ENCODE measurements at places on chromosomes 16 and 17. TPM values are rescaled to one million over a fixed set of nuclear protein-coding genes. Genes with fewer than 3 reads are reported as not detected.

DNA sequence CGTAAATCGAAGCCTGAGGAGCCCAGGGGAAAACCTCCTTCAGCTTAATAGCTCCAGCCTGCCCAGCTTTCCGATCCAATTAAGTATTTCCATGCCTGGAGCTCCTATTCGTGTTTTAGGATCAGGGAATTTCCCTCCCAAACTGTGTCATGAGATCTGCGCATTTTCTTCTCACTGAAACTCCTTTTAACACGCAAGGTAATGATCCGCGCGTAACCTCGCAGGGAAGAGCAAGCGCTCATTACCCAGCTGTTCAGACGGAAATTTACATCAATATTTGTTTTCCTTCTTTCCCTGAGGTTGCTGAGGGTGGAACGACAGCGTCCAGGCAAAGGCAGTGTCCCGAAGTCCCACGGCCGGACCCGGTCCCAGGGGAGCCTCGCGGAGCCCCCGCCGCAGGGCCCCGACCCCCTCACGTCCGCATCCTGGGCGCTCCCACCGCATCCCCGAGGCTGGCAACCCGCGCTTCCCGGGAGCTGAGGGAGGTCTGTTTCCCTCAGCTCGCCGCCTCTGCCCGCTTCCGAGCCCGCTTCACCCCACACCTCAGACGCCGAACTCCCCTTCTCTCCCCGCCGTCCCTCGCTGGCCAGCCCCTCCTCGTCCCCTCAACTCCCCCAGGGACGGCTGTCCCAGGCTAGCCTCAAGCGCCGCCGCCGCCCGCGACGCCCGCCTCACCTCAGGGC is 415 bp downstream of the ABCA5 start:
- peak overlapping the region; percentile 59 for H3K4me3 ChIP-seq
- H3K27me3 ChIP-seq, result no peaks in the 10 kb centered on the region
- DNase-seq, result no peak

The JMJD8 gene
- 121 TPM for total RNA-seq

DNA sequence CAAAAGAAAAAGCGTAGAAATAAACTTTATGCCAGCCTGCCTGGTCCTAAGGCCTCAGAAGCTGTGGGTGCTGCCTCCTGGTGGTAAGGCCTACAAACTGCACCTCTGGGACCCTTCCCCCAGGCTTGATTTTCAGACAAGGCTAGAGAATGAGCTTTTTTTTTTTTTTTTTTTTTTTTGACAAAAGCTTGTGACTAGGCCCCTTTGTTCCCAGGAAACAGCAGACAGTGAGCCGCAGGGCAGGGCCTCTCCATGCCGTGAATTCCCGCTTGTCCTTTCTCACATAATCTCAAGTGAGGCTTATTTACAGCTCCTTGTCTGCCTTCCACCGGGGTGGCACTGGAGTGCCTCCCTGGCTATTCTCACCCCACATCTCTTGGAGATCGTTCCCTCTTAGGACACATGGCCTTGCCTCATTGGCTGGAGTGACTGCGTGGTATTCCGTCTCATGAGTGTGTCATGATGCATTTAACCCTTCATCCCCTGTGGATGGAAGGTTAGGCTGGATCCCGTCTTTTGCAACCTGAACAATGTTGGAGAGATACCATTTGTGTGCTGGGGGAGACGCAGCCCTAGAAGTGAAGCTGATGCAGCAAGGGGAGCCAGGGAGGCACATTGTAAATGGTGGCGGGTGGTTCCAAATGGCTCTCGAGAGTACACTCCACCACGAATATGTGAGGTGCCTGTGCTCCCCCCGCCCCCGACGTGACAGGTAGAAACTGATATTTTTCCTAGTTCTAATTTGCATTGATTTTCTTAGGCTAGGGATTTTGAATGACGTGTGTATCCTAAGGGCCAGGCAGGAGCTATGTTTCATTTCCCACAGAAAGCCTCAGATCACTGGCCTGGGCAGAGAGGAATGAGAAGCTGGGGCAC is 49.6 kb downstream of the USP22 start:
- peaks cover 9% of the 10 kb centered on the region for H3K4me1 ChIP-seq
- H3K27me3 ChIP-seq, result no peaks in the 10 kb centered on the region
- no peak overlapping the region for H3K4me3 ChIP-seq
- H3K27ac ChIP-seq, result no peak overlapping the region

DNA sequence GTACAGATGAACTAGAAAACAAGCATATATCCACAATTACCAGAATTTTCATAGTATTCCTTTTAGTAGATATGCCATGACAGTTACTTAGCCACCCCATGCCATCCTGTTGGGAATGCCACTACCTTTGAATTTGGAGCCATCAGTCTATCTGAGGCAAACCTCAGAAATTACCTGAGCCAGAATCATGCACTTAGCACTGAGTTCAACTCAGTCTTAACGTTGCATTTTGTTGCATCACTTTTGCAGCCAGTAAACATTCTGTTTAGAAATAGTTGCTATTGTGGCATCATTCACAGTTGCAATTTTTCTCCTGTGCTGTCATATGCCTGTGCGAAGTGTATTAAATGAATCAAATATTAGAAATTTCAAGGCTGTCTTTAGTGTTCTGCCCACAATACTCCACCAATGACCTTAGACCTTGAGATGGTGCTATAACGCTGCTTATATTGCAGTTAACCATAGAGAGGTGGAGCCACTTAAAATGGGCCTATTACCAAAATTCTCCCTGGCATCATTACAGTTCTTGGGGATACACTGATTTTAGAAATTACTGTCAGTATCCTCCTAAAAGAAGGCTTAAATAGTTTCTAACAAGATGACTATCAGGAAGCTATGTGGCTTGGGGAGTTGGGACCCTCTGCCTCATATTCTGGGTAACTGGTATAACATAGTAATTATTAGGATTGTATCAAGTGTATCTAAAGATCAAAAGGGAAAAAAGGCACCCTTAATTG is 11.1 kb downstream of the PTRH2 start:
- H3K4me1 ChIP-seq, result no peaks in the 10 kb centered on the region
- no peak for DNase-seq
- H3K36me3 ChIP-seq, result peaks cover 81% of the 10 kb centered on the region
- no peak overlapping the region for H3K27ac ChIP-seq
- no peak overlapping the region for H3K4me3 ChIP-seq
- H3K27me3 ChIP-seq, result no peaks in the 10 kb centered on the region

DNA sequence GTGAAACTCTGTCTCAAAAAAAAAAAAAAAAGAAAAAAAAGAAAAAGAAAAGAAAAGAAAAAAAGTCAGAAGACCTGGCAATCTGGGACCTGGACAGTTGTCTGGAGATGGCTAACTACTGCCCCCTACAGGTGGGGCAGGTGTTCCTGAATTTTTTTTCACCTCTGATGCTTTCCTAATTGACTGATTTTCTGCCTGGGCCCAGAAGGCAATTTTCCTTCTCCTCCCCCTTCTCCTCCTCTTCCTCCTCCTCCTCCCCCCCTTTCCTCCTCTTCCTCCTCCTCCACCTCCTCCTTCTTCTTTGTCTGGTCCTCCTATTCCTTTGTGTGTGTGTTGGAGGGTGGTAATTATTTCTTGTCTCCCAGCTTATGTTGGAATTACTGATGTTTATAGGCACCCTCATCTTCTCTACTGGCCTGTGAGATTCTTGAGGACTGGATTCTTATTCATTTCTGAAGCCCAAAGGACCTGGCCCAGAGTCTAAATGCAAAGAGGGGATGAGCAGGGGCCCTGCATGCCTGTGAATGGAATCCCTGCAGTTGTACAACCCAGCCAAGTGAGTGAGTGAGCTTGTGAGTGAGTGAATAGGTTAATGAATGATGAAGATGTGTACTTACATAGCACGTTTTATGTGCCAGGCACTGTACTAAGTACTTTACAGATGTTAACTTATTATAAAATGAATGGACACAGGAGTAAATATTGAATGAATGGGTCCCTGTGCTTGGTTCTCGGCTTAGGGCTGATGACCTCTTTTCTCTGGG is 26.9 kb downstream of the IRX5 start:
- DNase-seq, result peak; percentile 39
- no peaks in the 10 kb centered on the region for H3K36me3 ChIP-seq
- H3K4me1 ChIP-seq, result no peaks in the 10 kb centered on the region
- H3K27me3 ChIP-seq, result no peaks in the 10 kb centered on the region
- H3K4me3 ChIP-seq, result no peak overlapping the region

GRCh38 chr16:78822509-78822908 is 723.1 kb downstream of the WWOX start:
- no peak overlapping the region for H3K27ac ChIP-seq
- DNase-seq, result no peak
- no peaks in the 10 kb centered on the region for H3K4me1 ChIP-seq
- no peak overlapping the region for H3K4me3 ChIP-seq
- no peaks in the 10 kb centered on the region for H3K27me3 ChIP-seq

The CLEC19A gene
- not detected for total RNA-seq

DNA sequence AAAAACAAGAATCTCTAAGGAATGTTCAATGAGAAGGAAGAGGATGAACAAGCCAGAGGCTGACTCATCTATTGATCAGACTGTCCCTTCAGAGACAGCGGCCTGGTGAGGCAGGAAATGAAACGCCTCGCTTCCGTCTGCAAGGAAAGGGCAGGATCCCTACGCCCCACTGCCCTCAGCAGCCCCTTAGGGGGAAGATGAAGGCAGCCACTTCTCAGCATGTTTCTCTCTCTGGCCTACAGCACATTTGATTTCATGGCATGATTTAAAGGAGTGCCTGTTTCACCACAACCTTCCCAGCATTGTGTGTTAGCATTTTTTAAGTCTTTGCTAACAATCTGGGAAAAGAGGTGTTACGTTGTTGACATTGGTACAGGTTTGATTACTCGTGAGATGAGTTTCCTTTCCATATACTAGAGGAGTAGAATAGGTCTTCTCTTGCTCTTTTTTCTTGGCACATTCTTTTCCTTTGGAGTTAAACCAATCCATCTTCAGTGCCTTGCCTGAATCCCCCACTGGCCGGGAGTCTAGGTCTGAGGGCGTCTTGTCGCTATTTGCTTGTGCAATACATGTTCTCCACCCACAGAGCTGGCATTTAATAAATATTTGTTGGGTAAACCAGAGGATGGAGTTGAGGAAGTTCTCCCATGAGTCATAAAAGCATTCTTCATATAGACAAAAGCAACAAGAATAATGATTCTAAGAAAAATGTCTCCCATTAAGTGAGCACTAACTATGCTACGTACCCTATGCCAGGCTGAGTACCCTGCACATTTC is 47.4 kb downstream of the RBFOX3 start:
- peaks cover 6% of the 10 kb centered on the region for H3K27me3 ChIP-seq
- H3K36me3 ChIP-seq, result no peaks in the 10 kb centered on the region
- peak overlapping the region; percentile 16 for H3K4me3 ChIP-seq

- no peak overlapping the region for H3K27ac ChIP-seq
- H3K4me3 ChIP-seq, result no peak overlapping the region
- H3K27me3 ChIP-seq, result no peaks in the 10 kb centered on the region
- H3K4me1 ChIP-seq, result peaks cover 13% of the 10 kb centered on the region
- no peak for DNase-seq
Observed at GRCh38 chr16:68093816-68094613, 8.8 kb downstream of the NFATC3 start.

The KRT40 gene
- total RNA-seq, result not detected

The TBC1D3G gene
- total RNA-seq, result not detected

- no peak overlapping the region for H3K27ac ChIP-seq
- H3K4me1 ChIP-seq, result peaks cover 2% of the 10 kb centered on the region
- no peaks in the 10 kb centered on the region for H3K36me3 ChIP-seq
Observed at GRCh38 chr17:39963829-39964228, 1.0 kb downstream of the GSDMA start.

DNA sequence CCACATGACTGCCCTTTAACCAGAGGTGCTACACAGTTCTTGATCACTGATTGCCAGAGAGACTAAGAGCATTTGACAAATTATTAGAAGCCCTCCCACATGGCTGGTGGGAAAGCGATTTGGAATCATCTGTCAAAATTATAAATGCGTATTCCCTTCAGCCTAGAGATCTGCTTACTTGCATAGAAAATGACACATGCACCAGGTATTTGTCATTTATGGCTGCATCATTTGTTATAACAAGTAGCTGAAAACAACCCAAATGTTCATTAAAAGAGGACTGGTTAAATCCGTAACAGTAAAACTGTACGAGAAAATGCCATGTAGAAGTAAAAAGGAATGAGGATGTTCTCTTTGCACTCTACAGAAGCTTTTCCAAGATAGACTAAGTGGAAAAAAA is 21.4 kb downstream of the BCO1 start:
- H3K4me1 ChIP-seq, result 0 out of 2 replicates have a peak, but pooled peaks cover 4% of the 10 kb centered on the region
- no peaks in the 10 kb centered on the region for H3K36me3 ChIP-seq
- H3K27ac ChIP-seq, result no peak overlapping the region
- H3K27me3 ChIP-seq, result no peaks in the 10 kb centered on the region

The SPATA32 gene
- 0.15 TPM for total RNA-seq

The SREBF1 gene
- total RNA-seq, result 298 TPM

- no peak for DNase-seq
- no peaks in the 10 kb centered on the region for H3K4me1 ChIP-seq
- no peaks in the 10 kb centered on the region for H3K36me3 ChIP-seq
- no peaks in the 10 kb centered on the region for H3K27me3 ChIP-seq
- H3K27ac ChIP-seq, result no peak overlapping the region
Observed at GRCh38 chr16:7992616-7993015, 597.7 kb downstream of the TMEM114 start.

GRCh38 chr17:13598353-13599167 is 3.2 kb downstream of the HS3ST3A1 start:
- H3K4me3 ChIP-seq, result no peak overlapping the region
- 0 out of 2 replicates have a peak, but pooled peaks cover 4% of the 10 kb centered on the region for H3K27me3 ChIP-seq
- no peaks in the 10 kb centered on the region for H3K36me3 ChIP-seq
- H3K27ac ChIP-seq, result no peak overlapping the region

The SLFN13 gene
- total RNA-seq, result 0.10 TPM

- peaks cover 14% of the 10 kb centered on the region for H3K4me1 ChIP-seq
- no peak for DNase-seq
- H3K36me3 ChIP-seq, result no peaks in the 10 kb centered on the region
- no peak overlapping the region for H3K4me3 ChIP-seq
Observed at GRCh38 chr16:88378401-88378800, 4.4 kb upstream of the ZNF469 start.

DNA sequence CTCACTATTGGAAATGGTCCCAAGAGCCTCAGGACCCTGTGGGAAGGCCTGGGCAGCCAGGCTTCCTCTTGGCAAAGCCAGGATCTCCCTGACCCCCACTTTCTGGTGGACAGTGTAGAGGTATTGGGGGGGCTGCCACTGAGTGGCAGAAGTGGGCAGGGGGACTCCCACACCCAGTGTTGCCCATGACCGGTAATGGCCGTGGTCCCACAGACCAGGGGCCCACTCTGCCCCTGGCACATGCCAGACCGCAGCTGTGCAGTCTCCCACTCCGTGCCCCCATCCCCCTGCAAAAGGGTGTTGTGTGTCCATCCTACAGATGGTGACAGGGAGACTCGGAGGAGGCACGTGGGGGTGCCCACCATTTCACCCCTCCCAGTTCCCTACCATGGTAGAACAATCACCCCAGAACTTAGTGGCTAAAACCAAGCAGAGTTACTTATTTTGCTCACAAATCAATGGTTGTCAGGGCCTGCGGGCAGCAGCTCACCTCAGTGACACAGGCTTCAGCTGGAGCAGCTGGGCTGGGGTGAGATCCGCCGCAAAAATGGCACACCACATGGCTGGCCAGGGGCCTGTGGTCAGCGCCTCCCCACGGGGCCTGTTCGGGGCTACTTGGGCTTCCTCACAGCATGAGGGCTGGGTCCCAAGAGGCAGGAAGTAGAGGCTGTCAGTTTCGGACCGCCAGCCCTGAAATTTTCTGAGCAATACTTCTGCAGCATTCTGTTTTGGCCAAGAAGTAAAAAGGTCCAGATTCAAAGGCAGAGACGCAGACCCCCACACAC is 59.0 kb upstream of the ZNF469 start:
- H3K4me3 ChIP-seq, result no peak overlapping the region
- DNase-seq, result no peak
- no peaks in the 10 kb centered on the region for H3K27me3 ChIP-seq

All from HCT116 (cell line).